ENCODE measurements at places on chromosomes 2 and 18. TPM values are rescaled to one million over a fixed set of nuclear protein-coding genes. Genes with fewer than 3 reads are reported as not detected.

DNA sequence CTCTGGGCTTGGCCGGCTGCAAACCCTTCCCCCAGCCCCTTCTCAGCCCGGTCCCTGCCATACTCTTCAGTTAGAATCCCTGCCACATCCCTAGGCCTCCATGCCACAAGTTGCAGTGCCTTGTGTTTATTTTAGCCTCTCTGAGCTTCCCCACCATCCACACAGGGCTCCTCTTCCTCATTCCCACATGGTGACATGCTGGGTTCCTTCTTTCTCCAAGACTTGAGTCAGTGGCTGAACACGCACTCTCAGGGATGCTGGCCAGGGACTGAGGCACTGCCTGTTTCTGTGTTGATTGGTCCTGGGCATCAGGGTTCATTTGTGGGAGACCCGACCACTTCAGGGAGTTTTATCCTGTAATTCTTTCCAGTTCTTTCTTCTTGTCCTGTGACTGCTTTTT lies 56.3 kb downstream of the KCNS3 start:
- DNase-seq, result no peak

EVX2 gene
- total RNA-seq, result not detected

- DNase-seq, result no peak
Observed at GRCh38 chr2:44937688-44938240, 3.7 kb upstream of the SIX3 start.

DNA sequence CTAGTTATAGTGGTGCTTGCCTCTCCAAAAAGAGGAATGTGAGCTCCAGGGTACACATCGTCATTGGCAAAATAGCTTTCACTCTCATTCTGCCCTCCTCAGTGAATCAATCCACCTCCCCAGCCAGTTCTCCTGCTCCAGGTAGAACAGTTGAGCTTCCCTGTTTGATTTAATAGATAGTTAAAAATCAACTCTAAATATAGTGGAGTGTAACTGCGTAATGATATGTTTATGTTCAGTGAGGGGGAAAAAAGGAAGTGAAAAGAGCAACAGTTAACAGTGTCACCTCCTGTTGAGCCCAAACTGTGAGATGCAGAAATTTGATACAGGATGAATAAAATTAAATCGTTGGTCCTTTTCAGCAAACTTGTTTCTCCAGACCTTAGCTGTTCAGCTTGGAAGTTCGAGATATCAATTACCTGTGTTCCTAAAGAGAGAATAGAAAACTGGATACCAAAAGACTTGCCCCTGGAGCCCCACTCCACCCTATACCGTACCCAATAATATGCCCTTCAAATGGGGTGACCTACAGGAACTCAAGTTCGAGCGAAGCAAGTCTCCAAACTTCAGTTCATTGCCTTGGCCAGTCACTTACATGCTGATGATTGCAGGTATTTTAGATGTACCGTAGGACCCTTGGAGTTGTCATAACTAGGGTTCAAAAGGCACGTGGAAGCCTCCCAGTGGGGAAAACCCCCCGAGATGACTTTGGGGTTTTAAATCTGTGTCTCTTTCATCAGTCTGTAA lies 708.4 kb downstream of the RNF144A start:
- no peak for DNase-seq

GRCh38 chr2:189363559-189363958 lies 77.7 kb upstream of the WDR75 start:
- DNase-seq, result no peak

STON1 gene
- 16.2 TPM for total RNA-seq

- DNase-seq, result no peak
Observed at GRCh38 chr2:66559672-66560071, 124.7 kb downstream of the MEIS1 start.

LYPD1 gene
- total RNA-seq, result 0.36 TPM

TDRD15 gene
- total RNA-seq, result 0.10 TPM

DNA sequence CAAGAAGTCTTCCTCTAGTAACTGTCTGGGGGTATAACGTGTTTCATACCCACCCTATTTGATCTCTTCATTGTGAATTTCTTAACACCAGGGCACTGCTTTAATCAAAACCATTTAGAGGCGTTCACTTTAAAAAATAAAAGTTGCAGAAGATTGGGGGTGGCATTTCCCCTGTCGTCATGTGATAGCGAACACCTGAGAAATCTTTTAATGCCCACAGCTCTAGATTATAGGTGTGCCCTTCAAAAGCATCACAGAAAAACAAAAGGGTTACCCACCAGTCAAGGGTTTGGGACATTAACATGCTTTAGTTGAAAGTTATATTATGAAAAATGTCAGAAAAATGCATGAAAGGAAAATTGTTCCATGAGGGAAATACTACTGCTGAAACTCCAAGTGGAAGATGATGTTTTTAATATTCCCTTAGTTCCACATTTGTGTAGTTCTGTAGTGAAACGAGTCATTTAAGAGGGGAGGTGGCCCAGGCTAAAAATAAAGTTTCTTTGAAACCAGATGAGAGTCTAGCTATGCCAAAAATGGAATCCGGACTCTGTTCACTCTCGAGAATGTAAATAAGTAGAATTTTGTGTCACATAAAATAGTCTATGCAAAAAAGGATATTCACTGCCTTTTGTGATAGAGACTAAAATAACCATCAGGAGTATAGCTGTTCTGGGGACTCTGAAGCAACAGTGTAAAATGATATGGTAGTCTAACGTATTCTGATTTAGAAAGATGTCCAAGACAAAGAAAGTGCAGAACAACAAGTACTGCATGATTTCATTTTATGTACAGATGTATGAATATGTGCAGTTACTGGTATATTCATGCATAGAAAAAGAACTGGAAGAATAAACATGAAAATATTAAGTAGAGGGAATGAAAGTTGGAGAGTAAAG lies 95.3 kb downstream of the TMEM247 start:
- DNase-seq, result no peak

GRCh38 chr18:47484068-47484467 lies 232.6 kb upstream of the SKOR2 start:
- no peak for DNase-seq

DNA sequence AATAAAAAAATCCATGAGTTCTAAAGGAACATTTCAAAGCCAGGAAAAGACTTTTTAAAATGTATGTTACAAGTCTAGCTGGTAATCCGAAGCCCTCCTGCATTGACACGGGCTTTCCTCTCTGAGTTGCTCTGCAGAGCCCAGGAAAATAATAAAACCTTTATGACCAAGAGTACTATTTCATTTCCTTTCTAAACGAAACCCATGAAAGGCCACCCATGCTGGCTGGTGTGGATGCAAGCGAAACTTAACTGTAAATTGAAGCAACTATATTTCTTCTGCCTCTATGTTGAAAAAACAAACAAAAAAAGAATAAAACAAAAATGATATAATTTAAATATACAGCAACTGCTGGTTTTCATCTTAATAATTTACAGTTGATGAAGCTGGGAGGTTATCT lies 41.3 kb upstream of the ZNF532 start:
- DNase-seq, result no peak

- no peak for DNase-seq
Observed at GRCh38 chr2:208112969-208113368, 11.4 kb downstream of the CRYGD start.

SCN2A gene
- total RNA-seq, result 0.29 TPM

- DNase-seq, result no peak
Observed at GRCh38 chr2:71282493-71282892, 49.1 kb upstream of the ZNF638 start.

GRCh38 chr18:25726298-25726697 lies 364.1 kb downstream of the SS18 start:
- no peak for DNase-seq

MTX2 gene
- total RNA-seq, result 28.4 TPM

OTX1 gene
- 0.36 TPM for total RNA-seq

GRCh38 chr2:42192652-42193566 lies 23.8 kb downstream of the EML4 start:
- DNase-seq, result no peak

GRCh38 chr2:64017811-64018700 lies 1.2 kb downstream of the VPS54 start:
- DNase-seq, result no peak

GRCh38 chr2:17388798-17389197 lies 129.4 kb downstream of the RAD51AP2 start:
- no peak for DNase-seq

TRABD2A gene
- 4.1 TPM for total RNA-seq

DNA sequence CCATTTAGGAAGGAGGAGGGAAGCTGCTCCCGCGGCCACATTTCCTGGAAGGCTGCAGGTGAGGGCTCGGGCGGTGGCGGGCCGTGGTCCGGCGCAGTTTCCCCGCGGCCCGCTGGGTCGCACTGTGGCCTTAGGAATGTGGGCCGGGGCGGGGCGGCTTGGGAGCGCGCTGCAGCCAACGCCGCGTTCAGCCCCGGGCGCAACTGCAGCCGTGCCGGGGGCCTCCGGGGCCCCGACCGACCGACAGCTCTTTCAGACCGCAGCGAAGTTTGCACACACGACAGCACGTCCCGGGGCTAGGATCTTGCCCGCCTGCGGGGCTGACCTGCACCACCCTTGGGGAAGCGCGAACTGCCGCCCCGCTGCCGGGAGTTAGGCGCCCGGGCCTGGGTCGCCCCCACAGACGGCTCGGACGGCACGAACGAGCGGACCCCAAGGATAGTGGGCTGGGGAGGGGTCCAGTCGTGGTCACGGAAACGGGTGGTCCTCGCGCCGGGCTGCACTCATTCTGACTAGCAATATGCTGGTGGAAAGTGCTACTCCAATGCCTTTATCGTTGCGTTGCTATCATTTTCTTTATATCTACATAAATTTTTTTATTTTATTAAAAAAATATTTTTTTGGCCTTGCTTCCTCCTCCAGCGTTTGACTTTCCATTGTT lies 69.9 kb upstream of the DLX2 start:
- peak; percentile 76 for DNase-seq

DNA sequence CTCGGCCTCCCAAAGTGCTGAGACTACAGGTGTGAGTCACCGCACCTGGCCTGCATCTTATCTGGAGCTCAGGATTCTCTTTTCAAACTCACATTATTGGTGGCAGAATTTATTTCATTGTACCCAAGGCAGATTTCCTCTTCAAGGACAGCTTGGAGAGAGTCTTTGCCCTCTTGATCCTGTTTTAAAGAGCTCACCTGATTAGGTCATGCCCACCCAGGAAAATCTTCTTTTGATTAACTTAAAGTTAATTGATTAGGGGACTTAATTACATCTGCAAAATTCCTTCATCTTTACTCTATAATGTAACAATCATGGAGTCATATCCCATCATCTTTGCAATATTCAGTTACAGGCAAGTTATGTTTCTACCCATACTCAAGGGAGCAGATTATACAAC lies 346.4 kb downstream of the EPHA4 start:
- DNase-seq, result no peak

SCG2 gene
- 0.39 TPM for total RNA-seq

MLPH gene
- total RNA-seq, result 236 TPM

Measured in ureter (tissue), 1 donor.